Activated CD8-positive, alpha-beta memory T cell treated with anti-CD3 and anti-CD28 coated beads for 48 hours (primary cell): ENCODE measurements at places on chromosomes 5 and 9.

DNA sequence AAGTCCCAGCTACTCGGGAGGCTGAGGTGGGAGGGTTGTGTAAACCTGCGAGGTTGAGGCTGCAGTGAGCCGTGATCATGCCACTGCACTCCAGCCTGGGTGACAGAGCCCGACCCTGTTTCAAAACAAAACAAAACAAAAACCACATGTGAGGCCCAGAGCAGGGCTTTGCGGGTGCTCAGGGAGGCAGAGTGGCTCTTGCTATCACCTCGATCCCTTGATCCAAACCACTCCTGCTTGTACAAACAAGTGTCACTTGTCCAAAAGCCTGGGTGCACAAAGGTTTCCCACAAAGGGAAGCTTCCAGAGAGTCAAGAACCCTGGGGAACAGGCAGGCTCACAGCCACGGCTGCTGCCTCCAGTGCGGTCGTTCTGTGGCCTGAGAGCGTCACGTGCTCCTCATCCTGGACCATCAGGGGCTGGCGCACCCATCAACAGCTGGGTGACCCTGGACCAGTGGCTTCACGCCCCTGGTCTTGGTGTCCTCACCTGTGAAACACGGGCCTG lies 162.7 kb downstream of the C9orf50 start:
- DNase-seq, result no peak

DNA sequence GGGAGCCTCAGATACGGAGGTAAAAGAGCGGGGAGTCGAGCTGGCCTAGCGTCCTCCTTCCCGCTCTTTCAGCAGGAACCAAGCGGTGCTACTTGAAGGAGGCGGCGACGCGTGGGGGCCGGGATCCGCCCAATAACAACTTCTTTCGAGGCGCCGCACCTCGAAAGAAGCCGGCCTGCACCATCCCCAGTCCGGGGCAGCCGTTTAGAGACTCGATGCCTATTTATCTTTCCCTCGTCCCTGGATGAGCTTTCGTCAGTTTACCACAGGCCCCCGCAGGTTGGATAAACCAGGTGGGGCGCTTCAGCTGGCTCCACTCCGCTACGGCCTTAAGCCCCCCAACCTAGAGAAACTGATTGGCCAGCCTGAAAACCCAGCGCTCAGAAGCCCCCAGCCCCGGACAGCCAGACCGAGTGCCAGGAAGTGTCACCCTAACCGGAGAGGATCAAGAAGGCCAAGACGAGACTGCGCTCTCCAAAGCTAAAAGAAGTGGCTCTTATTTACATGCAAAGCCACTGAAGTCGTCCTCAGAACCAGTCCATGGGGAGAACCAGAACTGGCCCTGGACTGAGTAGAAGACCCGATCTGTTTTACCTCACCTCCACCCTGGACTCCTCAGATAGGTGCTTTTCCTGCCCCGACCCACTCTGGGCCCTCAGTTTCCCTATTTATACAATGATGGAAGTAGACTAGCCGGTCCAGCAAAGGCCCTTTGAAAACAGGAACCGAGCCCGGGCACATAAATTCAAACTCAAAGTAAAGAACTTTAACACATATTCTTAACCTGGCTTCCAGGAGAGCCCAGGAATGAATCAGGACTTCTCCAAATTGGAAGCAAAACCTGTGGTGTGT lies 1.4 kb downstream of the HAND1 start:
- no peak for DNase-seq

- no peak for DNase-seq
These were observed 136.9 kb downstream of the SEMA5A start for GRCh38 chr5:9408964-9409363.

- no peak for DNase-seq
These were observed 47.2 kb downstream of the STK10 start for GRCh38 chr5:172140866-172141265.

DNA sequence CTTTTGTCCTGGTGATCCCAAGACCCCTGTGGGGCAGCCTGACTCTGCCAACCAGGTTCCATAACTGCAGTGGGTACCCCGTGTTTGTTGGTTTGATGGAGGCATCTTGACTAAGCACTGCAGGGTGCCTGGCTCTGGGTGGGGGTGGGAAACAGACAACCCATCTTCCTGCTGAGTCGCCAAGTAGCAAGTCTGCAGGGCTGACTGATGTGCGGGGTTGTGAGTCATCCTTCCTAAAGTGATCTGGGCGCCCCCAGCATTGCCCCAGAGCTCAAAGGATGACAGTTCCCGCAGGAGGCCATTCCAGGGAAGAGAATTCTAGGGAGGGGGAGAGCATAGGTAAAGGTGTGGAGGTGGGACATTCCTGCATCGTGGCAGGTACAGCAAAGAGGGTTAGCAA lies 23.5 kb downstream of the DAB2IP start:
- DNase-seq, result no peak

GRCh38 chr9:129380961-129381401 lies 202.9 kb upstream of the IER5L start:
- DNase-seq, result no peak

DNA sequence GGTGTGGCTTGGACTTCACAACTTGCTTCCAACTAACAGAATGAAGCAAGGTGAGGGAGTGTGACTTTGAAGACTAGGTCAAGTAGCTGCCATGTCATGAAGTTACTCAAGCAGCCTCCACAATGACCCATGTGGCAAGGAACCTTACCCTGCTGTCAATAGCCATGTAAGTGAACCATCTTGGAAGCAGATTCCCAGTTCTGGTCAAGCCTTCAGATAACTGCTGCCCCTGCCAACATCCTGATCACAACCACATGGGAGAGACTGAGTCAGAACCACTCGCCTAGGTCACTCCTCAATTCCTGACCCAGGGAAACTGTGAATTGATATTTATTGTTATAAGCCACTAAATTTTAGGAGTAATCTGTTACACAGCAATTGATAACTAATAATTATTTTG lies 10.9 kb downstream of the ZCCHC10 start:
- no peak for DNase-seq
